Stimulated activated CD8-positive, alpha-beta memory T cell treated with anti-CD3 and anti-CD28 coated beads, Interleukin-15, amount 100 ng/mL, for 48 hours (primary cell): ENCODE measurements at places on chromosomes 4 and X.

- DNase-seq = no peak
Measured at GRCh38 chr4:52638717-52639116, 20.4 kb downstream of the USP46 start.

DNA sequence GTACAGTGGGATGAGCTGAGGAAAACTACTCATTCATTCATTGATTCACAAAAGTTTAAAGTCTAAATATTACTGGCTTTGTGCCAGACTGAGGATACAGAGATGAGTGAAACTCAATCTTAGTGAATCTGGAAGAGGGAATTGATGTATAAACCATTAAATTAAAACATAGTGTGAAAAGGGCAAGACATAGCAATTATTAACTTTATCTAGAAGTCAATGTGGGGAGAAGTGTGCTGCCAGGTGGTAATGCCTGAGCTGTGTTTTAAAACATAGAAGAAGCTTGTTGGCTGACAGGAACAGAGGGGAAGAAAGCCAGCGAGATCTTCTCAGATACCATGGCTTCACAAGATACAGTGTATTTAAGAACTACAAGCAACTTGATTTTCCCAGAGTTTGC, 153.4 kb downstream of the BMPR1B start:
- DNase-seq = no peak

GRCh38 chr4:11367371-11367770, 61.3 kb downstream of the HS3ST1 start:
- no peak for DNase-seq

- no peak for DNase-seq
Measured at GRCh38 chr4:158766434-158767044, 2.3 kb upstream of the FNIP2 start.

DNA sequence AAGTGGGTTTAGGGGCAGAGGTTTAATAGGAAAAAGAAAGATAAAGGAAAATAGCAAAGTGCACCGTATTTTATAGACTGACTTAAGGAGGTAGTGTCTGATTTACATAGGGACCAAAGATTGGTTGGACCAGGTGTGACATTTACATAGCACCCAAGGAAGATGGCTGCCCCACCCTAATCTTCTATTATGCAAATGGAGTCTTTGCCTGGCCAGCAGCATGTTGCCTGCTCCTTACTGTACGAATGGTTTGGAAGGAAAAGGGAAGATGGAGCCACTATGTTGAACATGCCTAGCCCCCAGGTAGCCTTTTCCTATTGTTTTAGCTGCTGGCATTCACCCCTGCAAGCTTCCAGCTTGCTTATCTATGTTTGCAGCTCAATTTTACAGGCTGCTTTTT, 146.2 kb upstream of the PDE5A start:
- no peak for DNase-seq

GRCh38 chr4:181952478-181952877, 290.7 kb upstream of the TENM3 start:
- no peak for DNase-seq

- DNase-seq = no peak
Measured at GRCh38 chrX:139905743-139906142, 27.1 kb downstream of the ATP11C start.

DNA sequence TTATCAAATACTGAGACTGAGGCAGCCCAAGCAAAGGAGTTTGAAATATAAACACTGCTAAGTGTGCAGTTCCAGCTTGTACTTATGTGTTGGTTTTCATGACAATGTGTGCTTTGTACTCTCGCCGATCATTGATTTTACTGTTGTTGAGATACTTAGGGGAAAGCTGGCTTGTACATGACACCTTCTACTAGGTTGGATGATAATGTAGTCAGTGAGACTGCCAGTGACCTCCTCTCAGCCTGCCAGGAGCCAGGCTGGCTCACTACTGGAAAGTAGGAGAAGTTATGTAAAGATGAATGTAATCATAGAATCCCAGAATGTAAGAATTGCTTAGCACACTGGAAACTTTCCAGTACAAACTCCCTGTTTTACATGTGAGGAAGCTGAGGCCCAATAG, 132.0 kb downstream of the AFF2 start:
- DNase-seq = no peak

- no peak for DNase-seq
Measured at GRCh38 chrX:150926304-150926703, 27.8 kb upstream of the CD99L2 start.

DNA sequence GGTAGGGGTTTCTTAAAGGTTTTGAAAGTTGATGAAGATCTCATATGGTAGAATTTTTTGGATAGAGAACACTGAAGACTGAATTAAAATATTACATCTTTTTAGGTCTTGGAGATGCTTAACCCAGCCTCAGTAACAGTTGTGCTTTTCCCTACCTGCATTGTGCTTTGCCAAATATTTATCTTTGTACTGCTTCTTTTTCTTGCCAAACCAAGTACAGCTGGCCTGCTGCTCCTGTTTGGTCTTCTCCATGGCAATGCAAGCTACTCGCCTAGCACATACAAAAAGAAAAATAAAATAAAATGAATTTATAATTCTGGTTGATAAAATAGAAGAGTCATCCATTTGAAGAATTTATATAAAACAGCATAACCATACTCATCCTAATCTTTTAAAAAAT, 95.4 kb downstream of the NYX start:
- no peak for DNase-seq

GRCh38 chr4:141692081-141692480, 55.7 kb downstream of the IL15 start:
- no peak for DNase-seq

GRCh38 chrX:29662759-29663503, 552.4 kb upstream of the MAGEB2 start:
- no peak for DNase-seq

GRCh38 chr4:13626492-13627177, 890 bp downstream of the BOD1L1 start:
- no peak for DNase-seq

- DNase-seq = no peak
Measured at GRCh38 chr4:31617667-31618066, 897.5 kb downstream of the PCDH7 start.
